ENCODE measurements at places on chromosomes 5 and 9.

DNA sequence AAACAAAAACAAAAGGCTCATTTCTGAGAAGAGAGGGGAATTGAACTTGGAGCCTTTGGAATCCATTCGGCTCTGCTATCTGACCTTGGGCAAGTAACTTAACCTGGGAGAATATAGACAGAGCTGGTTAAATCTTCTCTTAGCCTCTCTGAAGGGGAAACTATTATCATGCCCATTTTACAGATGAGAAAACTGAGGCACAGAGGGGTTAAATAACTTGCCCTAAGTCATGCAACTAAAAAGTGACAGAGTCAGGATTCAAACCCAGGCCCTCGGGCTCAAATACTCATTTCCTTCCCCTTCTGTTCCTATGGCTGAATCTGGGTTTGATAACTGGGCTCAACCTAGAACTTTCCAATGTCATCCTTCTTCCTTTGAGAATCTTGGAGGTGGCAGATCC, 291.3 kb upstream of the MSX2 start:
- no peak for DNase-seq

DNA sequence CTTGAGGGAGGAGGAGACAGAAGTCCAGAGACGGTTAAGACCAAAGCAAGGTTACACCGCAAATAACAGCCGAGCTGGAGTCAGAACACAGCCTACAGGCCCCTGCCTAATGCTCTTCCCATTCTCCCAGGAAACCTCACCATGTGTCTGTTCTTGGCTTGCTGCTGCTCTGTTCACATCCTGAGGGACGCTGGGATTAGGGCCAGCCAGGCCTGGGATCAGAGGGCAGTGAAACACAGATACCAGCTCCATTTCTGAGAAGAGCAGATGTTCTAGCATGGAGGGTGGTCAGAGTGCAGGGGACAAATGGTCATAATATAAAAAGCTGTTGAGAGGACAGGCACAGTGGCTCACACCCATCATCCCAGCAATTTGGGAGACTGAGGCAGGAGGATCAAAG, 124.8 kb upstream of the LARP1 start:
- DNase-seq, result no peak

DNA sequence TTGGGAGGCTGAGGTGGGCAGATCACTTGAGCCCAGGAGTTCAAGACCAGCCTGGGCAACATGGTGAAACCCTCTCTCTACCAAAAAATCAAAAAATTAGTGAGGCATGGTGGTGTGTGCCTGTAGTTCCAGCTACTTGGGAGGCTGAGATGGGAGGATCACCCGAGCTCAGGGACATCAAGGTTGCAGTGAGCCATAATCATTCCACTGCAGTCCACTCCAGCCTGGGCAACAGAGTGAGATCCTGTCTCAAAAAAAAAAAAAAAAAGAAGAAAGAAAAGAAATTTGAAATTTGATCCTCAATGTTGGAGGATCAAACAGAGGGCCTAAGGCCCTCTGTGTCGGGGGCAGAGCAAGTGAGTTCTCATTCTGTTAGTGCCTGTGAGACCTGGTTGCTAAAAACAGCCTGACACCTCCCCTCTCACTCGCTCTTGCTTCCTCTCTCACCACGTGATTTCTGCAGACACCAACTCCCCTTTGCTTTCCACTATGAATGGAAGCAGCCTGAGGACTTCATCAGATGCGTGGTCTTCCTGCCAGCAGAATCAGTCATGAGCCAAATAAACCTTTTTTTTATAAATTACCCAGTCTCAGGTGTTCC, 8.4 kb upstream of the GOLPH3 start:
- no peak for DNase-seq

DNA sequence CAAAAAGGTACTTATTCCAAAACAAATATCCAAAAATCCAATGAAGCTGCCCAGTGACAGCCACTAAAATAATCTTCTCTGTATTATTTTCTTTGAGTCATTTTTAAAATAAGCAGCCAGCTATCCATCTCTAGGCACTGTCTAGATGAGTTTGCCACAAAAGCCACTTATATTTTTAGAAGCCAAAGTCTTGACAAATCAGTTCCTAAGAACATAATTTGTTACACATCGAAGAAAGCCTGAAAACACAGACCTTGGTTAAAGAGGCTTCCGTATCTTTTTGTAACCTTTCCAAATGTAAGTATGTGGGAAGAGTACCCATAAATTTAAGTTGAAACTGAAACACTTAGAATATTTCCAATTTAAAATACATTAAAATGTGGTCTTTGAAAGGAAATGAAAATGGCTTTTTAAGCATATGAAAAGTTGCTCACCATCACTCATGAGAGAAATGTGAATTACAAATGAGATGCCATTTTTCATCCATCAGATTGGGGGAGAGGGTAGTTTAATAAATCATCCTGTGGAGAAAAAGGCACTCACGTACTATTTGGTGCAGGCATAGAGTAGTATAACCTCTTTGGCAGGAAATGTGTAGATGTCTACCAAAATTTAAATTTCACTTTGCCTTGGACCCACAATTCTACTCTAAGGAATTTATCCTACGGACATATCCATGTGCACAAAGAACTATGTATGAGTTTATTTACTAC, 180.4 kb downstream of the MLLT3 start:
- no peak for DNase-seq

DNA sequence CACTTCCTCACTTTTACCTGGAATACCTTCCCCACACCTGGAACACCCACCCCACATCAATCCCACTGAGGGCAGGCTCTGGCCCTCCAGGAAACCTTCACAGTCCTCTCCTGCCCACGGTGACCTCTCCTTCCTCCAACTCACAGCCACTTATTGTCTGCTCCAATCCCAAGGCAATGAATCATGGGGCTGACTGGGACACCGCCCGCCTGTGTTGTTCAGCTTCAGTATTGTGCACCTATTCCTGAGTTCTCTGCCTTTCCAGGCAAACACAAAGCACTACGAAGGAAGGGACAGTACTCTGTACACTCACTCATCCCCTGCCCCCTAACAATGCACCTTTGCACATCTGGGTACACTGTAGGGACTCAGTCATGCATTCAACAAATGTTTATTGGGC, 7.3 kb downstream of the PCDH1 start:
- DNase-seq, result no peak
